ENCODE measurements at places on chromosomes 11 and 22.
A peak's percentile ranks its signal among the peaks of the same experiment; 100 is the strongest.

GRCh38 chr22:37154925-37155712 is 5.4 kb upstream of the IL2RB start:
- no peak for DNase-seq

DNA sequence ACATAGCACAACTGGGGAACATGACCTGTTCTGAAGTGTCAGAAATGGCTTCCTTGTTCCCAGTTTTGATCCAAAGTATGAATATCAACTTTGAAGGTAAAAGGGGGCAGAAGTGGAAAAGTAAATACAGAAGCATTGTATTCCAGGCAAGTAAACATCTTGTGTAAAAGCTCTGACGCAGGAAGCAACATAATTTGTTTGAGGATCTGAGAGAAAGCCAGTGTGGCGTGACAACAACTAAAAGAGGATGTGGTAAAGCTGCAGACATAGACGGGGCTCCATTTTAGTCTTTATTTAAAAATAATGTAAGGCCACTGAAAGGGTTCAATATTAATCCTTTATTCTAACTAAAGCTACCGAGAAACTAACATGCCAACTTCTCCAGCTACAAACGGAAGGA is 310.2 kb downstream of the DLG2 start:
- no peak for DNase-seq

- DNase-seq = no peak
These were observed 684 bp downstream of the TNFRSF13C start for GRCh38 chr22:41925783-41926460.

- DNase-seq = no peak
These were observed 3.8 kb downstream of the FJX1 start for GRCh38 chr11:35622070-35622469.

GRCh38 chr11:70860888-70861287 is 391.5 kb downstream of the SHANK2 start:
- no peak for DNase-seq

GRCh38 chr11:119258180-119258579 is 52.0 kb downstream of the CBL start:
- DNase-seq = no peak

- no peak for DNase-seq
These were observed 80.5 kb downstream of the PGR start for GRCh38 chr11:101049123-101049522.

GRCh38 chr11:62466444-62466843 is 47.6 kb downstream of the SCGB1A1 start:
- no peak for DNase-seq

DNA sequence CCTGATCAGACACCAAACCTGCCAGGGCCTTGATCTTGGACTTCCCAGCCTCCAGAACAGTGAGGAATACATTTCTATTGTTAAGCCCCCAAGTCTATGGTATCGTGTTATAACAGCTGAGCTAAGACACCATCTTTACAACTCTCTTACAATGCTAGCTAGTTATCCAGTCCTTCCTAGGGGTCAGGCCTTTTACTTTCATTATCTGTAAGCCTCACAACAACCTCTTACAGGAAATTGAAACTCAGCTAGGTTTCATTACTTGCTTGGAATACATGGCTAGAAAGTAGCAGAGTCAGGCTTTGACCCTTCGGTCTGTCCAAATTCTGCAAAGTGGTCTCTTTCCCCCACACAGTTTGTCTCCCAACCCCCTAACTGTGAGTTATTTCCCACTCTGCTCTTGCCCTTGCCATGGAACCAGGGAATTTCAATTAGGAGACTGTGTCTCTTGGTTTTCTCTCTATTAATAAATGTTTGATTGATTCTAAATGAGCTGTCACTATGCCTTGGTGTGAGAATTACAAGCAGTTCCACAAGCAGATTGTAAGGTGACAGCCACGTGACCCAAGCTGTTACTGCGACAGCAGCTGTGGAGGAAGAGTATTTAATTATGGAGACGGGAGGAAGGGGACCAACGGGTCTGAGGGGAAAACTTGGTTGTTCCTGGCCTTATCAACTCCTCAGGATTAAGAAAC is 38.4 kb upstream of the CLMP start:
- no peak for DNase-seq

DNA sequence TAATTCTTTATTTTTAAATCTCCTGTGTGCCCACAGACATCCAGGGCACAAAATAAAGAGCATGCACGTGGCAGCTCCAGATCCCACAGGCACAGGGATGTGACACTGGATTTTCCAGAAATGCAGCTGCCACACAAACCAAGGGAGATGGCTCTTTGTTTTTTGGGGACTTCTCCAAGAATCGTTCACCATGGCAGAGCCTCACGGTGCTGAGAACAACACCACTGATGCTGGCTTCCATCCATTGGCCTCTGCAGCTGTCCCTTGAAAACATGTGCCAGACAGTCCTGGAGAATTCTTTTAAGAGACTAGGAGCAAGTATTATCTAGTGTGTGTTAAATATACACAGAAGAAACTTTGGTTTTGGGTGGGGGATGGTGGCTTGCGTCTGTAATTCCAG is 108.4 kb upstream of the SLC22A12 start:
- DNase-seq = no peak

DNA sequence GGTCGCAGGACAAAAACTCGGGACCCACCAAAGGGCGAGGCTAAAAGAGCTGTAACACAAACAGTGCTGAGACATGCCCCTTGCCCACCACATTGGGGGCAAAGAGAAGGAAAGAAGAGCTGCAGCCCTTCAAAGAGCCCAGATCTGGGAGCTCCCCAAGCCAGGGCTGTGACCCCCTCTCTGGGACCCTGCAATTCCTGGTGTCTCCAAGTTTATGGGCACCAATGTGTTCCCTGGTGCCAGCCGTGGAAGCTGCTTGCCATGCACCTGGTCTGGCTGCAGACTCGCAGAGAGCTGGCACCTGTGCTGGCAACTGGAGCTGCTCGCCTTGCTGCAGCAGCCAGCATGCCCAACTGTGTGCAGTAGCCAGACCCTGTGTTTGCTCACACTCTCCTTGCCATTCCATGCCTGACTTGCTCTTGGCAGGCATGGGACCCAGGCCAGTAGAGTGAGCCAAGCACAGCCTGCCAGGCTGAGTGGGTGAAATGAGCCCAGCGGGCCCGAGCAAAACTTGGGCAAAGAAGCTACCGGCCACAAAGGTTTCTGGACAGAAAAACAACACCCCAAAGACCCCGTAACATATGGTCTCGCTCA is 16.0 kb downstream of the RRP8 start:
- DNase-seq = peak; percentile 71

GRCh38 chr22:41525450-41526225 is 18.6 kb downstream of the POLR3H start:
- DNase-seq = no peak

DNA sequence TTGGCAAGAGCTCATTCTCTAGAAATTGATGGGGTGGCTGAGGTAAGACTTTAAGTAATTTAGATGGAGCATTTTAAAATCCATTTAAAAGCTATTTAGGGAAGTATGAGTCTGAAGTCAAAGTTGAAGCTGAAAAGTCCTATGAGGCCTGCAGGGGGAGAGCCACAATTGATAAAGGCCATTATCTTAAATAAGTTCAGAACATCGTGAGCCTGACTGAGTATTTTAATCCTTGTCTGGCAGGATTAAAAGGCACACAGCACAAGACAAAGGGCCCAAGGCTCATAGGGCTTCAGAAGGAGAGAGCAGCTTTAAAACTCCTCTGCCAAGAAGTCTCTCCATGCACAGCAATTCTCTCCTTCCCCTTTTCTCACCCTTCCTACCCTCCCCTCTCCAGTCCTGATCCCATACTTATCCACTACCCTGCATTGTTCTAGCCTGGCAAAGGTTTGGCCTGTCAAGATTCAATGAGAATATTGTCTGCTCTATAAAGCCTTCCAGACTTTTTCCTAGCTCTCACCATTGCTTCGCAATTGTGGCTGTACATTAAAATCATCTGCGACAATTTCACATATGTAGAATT is 1312.9 kb downstream of the FAM181B start:
- no peak for DNase-seq

DNA sequence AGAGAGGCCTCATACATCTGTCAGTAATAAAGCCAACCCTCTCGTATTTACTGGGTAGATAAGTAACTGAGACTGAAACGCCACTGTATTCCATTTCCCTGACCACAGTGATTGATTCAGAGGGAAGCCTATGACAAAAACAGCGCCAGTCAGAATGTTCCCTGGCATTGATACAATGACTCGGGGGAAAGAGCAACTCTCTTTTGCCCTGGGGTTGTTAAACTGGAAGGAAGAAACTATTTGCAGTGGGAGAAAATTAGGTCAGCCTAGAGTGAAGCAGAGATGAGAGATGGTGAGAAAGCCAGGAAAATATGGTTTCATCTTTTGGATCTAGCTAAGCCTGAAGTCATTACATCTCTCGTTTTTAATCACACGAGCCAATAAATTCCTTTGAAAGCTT is 48.6 kb upstream of the RBFOX2 start:
- DNase-seq = no peak

GRCh38 chr11:102473543-102473942 is 21.0 kb upstream of the TMEM123 start:
- no peak for DNase-seq

- no peak for DNase-seq
These were observed 117.8 kb downstream of the NTM start for GRCh38 chr11:131488238-131488637.

- no peak for DNase-seq
These were observed 30.6 kb upstream of the PDE2A start for GRCh38 chr11:72704783-72705265.

DNA sequence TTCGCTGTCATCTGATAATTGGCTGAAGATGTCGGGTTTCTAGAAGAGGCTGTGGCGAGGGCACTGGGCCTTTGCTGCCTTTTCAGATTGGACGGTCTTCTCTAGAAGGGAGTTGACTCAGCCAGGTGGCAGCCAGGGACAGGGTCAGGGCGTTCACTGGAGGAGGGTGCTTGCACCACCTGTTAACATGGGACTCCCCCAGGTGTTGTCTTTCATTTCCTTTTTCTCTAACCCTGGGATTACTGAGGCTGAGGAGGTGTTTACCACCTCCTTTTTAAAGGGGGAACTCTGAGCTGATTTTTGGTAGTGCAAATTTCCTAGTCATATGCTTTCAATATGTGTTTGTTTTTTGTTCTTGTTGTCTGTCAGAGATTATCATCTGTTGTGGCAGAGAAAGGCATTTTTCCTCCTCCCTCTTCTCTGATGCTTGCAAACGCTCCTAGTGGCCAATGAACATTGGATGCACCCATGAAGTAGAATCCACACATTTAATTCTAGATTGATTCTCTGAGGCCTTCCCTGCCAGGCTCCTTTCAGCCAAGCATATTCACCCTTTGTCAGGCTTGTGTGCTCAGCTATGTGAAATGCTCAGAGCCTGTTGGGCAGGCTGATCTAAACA is 54.1 kb downstream of the LDLRAD3 start:
- no peak for DNase-seq

GRCh38 chr11:129077191-129077590 is 114.9 kb downstream of the ARHGAP32 start:
- no peak for DNase-seq

All from coronary artery (tissue), 2 donors.